ENCODE measurements at places on chromosomes 13 and 19. TPM values are rescaled to one million over a fixed set of nuclear protein-coding genes. Genes with fewer than 3 reads are reported as not detected.

GRCh38 chr13:90800082-90800746, 547.3 kb upstream of the MIR17HG start:
- no peak overlapping the region for H3K4me3 ChIP-seq
- H3K4me1 ChIP-seq: no peaks in the 10 kb centered on the region
- no peaks in the 10 kb centered on the region for H3K27me3 ChIP-seq
- H3K36me3 ChIP-seq: no peaks in the 10 kb centered on the region

DNA sequence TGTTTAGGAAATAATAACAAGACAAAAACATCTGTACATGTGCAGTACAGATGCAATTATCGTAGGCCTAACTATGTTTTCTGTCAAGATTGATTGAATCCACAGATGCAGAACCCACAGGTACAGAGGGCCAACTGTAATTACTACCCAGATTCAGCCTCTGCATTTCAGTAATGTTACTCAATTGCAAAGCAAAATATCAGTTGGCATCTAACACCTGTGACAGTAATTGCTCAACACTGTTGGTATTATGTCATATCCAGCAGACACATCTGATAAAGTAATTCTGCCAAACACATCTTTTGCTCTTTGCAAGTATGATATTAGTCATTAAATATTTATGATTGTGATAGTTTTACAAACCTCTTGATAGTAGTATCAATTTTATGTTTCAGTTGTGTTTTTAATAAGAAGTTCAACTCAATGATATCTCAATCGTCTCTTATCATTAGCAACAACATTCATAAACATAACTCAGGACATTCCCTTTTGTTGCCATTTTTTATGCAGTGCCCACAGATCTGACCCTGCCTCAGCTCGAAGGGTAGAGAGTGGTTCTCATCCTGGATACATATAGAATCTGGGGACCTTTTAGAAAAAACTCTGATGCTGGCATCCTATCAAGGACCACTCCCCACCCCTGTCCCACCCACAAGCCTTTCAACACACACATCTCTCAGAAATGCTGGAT, 104.7 kb downstream of the MYCBP2 start:
- no peaks in the 10 kb centered on the region for H3K27me3 ChIP-seq
- H3K27ac ChIP-seq: no peak overlapping the region
- H3K4me1 ChIP-seq: no peaks in the 10 kb centered on the region
- H3K4me3 ChIP-seq: no peak overlapping the region

GRCh38 chr19:32908641-32909190, 39.1 kb upstream of the SLC7A9 start:
- no peak overlapping the region for H3K27ac ChIP-seq
- no peaks in the 10 kb centered on the region for H3K36me3 ChIP-seq
- H3K4me1 ChIP-seq: no peaks in the 10 kb centered on the region

The KLK4 gene
- total RNA-seq: not detected

DNA sequence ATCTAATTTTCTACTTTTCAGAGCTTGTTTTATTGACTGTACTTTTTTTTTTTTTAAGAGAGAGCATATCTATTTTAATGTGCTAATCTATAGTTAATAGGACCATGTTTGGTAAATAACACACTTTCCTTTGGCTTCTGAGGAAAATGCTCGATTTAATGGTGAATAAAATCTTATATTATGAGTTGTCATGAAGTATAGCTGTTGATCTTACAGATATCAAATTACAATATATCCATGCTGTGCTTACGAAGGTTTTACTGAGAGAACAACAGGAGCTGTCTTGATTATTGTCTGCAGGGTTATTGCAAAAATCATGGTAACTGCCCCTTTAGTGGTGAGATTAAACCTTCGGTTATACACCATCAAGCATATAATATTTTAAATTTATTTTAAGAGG, 29.6 kb downstream of the URI1 start:
- H3K4me3 ChIP-seq: no peak overlapping the region
- no peaks in the 10 kb centered on the region for H3K4me1 ChIP-seq
- no peak for DNase-seq

The CTXN1 gene
- not detected for total RNA-seq

The ZNF99 gene
- 0.02 TPM for total RNA-seq

GRCh38 chr13:111940892-111941291, 126.1 kb upstream of the SOX1 start:
- H3K27me3 ChIP-seq: no peaks in the 10 kb centered on the region
- no peak overlapping the region for H3K4me3 ChIP-seq
- H3K4me1 ChIP-seq: no peaks in the 10 kb centered on the region
- DNase-seq: no peak
- H3K36me3 ChIP-seq: no peaks in the 10 kb centered on the region

DNA sequence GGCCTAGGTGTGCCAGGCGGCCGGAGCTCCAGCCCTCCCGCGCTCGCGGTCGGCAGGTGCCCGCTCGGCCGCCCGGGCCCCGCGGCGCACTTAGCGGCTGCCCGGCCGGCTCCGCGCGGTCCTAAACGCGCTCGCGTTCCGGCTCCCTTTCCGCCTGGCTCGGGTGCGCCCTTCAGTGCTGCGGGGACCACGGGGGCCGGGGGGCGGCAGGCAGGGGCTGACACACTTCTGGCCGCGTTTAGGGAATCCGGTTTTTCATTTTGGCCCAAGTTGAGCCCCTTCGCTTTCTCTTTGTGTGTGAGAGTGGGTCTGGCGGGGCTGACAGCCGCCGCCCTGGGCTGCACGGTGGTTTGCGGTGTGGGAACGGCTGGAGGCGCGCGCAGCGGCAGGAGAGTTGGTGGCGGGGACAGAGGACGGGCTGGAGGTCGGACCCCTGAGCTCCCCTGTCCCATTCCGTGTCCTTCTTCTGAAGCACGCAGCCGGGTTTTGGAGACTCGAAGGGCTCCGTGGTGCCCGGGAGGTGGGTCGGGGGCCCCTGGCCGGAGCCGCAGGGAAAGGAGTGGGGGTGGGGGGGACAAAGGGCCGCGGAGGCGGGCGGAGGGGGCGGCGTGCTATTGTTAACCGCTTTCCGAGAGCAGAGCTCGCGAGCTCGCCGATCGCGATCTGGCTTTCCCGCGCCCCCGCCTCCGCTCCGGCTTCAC, 3.1 kb downstream of the FGF9 start:
- H3K4me3 ChIP-seq: peak overlapping the region; percentile 38
- H3K36me3 ChIP-seq: no peaks in the 10 kb centered on the region
- peaks cover 29% of the 10 kb centered on the region for H3K27me3 ChIP-seq
- H3K27ac ChIP-seq: no peak overlapping the region
- peaks cover 52% of the 10 kb centered on the region for H3K4me1 ChIP-seq

The AKT1S1 gene
- total RNA-seq: 18.2 TPM

- no peak overlapping the region for H3K4me3 ChIP-seq
- no peak for DNase-seq
- H3K4me1 ChIP-seq: no peaks in the 10 kb centered on the region
- H3K27ac ChIP-seq: no peak overlapping the region
- H3K36me3 ChIP-seq: no peaks in the 10 kb centered on the region
Measured at GRCh38 chr13:113635709-113636108, 22.3 kb downstream of the ATP4B start.

The APOC1 gene
- total RNA-seq: 5,561 TPM

DNA sequence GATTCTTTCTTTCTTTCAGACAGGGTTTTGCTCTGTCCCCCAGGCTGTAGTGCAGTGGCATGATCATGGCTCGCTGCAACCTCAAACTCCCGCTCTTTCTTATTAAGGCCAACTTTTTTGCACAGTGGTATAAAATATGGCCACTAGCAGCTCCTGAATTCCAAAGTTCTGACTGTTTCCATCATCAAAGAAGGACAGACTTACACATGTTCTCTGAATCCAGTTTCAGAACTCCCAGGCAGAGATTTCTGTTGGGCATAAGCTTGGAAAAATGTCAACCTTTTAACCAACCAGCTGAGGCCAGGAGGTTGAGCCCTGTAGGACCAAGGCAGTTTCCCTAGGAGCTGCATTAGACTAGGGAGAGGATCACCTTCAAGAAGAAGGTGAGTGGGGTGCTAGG, 184.1 kb downstream of the HS6ST3 start:
- no peaks in the 10 kb centered on the region for H3K36me3 ChIP-seq
- H3K4me3 ChIP-seq: no peak overlapping the region
- DNase-seq: no peak
- H3K27ac ChIP-seq: no peak overlapping the region
- no peaks in the 10 kb centered on the region for H3K4me1 ChIP-seq

DNA sequence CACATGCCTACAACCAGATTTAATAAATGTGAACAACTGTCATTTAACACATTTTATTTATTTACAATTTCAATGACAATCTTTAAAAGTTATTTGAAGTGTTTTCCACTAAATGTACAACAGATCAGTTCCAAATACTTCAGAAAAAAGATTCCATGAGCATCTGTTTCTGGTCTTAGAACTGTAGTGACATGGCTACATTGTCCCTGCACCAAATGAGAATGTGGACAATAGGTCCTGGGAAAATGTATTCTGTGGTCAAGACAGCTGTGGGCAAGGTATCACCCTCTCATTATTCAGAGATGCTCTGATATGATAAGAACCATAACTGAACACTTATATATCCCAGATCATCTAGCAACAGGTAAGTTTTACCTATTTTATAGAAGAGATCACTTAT, 43.7 kb downstream of the ELF1 start:
- H3K27me3 ChIP-seq: no peaks in the 10 kb centered on the region
- H3K27ac ChIP-seq: peak overlapping the region; percentile 19
- no peak for DNase-seq
- H3K4me3 ChIP-seq: no peak overlapping the region
- no peaks in the 10 kb centered on the region for H3K36me3 ChIP-seq
- peaks cover 37% of the 10 kb centered on the region for H3K4me1 ChIP-seq

DNA sequence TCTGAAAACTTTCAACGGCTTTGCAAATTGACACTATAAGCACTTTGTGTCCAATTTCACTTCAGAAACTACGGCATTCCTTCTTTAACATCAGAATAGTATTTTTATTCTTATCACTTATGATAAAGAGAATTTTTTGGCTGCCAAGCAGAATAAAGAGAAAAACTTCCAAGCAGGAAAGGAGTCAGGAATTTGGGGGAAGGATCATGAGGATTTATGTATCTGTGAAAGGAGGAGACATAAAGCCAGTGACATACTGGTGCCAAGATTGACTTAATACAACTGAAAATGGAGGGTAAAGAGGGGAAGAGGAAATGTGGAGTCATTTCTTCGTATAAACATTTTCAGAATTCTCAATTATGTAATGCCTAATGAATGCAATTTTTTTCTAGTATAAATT, 94.7 kb downstream of the RBM26 start:
- no peaks in the 10 kb centered on the region for H3K4me1 ChIP-seq
- no peaks in the 10 kb centered on the region for H3K36me3 ChIP-seq
- DNase-seq: no peak

The ATXN8OS gene
- total RNA-seq: not detected

DNA sequence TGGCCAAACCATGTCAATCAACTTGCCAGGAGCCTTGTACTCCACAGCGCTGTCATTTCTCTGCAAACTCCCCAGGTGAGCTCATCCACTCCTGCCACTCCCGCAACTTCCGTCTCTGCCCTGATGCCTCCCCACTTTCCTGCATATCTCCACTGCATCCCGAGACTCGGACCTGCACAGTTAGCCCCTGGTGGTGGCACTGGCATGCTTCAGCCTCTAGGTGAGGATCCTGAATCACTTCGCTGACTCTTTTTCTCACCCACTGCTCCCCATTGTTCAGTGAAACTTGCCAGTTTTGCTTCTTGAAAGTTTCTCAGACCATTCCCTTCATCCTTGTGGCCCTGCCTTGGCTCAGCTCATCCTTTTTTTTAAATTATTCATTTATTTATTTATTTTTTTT, 3.4 kb upstream of the CTU1 start:
- H3K27me3 ChIP-seq: no peaks in the 10 kb centered on the region
- H3K36me3 ChIP-seq: no peaks in the 10 kb centered on the region
- peaks cover 12% of the 10 kb centered on the region for H3K4me1 ChIP-seq
- DNase-seq: peak; percentile 42

DNA sequence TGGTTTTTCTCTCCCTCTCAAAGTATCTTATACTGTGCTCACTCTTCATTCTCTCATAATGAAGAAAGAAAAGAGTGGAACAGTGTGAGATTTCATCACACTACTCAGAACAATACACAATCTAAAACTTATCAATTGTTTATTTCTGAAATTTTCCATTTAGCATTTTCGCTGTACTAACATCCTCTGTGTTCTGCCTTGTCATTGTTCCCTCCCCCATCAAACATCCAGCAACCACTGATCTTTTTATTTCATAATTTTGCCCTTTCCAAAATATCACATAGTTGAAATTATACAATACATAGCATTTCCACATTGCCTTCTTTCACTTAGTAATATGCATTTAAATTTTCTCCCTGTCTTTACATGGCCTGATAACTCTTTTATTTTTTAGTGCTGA, 658.7 kb downstream of the SLITRK1 start:
- no peak overlapping the region for H3K4me3 ChIP-seq
- no peaks in the 10 kb centered on the region for H3K27me3 ChIP-seq
- no peaks in the 10 kb centered on the region for H3K4me1 ChIP-seq
- no peaks in the 10 kb centered on the region for H3K36me3 ChIP-seq

- peak overlapping the region; percentile 25 for H3K4me3 ChIP-seq
- no peaks in the 10 kb centered on the region for H3K36me3 ChIP-seq
- H3K27ac ChIP-seq: peak overlapping the region; percentile 74
- DNase-seq: no peak
- H3K27me3 ChIP-seq: no peaks in the 10 kb centered on the region
Measured at GRCh38 chr19:18329035-18329376, 6.1 kb upstream of the LSM4 start.

The SPART gene
- total RNA-seq: 9.9 TPM

DNA sequence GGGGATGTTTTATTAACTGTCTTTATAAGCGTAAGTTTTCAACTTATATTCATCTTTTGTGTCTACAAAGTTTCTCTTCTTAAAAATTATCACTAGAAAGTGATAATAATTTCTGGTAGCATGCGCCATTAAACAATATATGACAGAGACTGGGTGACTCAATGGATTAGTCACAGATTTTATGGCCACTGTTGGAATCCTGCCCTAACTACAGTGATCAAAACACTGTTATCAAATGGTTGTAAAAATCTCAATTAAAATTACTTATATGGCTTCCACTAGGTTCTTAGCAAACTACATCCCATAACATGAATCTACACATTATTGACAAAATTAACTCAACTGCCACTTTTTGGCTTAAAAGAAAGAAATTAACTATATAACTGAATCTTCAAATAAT, 350.0 kb downstream of the DACH1 start:
- no peaks in the 10 kb centered on the region for H3K27me3 ChIP-seq
- no peak overlapping the region for H3K27ac ChIP-seq
- no peaks in the 10 kb centered on the region for H3K36me3 ChIP-seq

DNA sequence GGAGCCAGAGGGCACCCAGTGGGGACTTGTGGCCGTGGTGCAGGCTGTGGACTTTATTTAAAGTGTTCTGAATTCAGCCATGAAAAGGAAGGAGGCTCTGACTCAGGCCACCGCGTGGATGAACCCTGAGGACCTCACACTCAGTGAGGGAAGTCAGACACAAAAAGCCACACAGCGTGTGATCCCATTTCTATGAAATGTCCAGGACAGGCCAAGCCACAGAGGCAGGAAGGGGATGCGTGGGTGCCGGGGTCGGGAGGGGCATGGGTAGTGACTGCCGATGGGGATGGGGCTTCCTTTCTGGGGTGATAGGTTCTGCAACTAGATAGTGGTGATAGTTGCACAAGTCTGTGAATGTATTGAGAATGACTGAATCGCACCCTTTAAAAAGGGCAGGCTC, 8.7 kb upstream of the ZBTB7A start:
- no peaks in the 10 kb centered on the region for H3K27me3 ChIP-seq
- peak overlapping the region; percentile 33 for H3K27ac ChIP-seq
- H3K4me1 ChIP-seq: no peaks in the 10 kb centered on the region
- no peaks in the 10 kb centered on the region for H3K36me3 ChIP-seq

The ADGRE3 gene
- 0.16 TPM for total RNA-seq

GRCh38 chr13:40149611-40150274, 494.3 kb downstream of the COG6 start:
- H3K4me3 ChIP-seq: no peak overlapping the region
- H3K27me3 ChIP-seq: no peaks in the 10 kb centered on the region
- H3K4me1 ChIP-seq: no peaks in the 10 kb centered on the region
- no peak for DNase-seq
- no peaks in the 10 kb centered on the region for H3K36me3 ChIP-seq

The LRRC25 gene
- 2.3 TPM for total RNA-seq

The COX6B2 gene
- not detected for total RNA-seq

The CIC gene
- total RNA-seq: 53.6 TPM
